Activated naive CD4-positive, alpha-beta T cell treated with anti-CD3 and anti-CD28 coated beads, Interleukin-2, amount 10 ng/mL, durations not matched to agents 7 days and 5 days (primary cell): ENCODE measurements at places on chromosomes 13 and 19.

DNA sequence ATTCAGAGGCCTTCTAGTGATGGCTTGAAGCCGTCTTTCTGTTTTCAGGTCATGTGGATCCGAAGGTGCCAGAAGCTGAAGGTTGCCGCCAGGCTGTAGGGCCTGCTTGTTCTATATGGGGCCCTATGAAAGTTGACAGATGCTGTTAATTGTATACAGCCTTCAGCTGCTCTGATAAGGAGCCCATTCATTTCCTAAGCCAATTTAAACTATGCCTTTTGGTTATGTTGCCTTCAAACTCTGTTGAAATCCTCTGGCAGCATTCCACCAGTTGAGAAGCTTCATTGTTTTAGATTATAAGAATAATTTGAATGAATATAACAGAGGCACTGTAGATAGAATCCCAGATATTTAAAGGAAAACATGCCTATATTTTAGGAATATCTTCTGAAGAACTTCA, 34.4 kb downstream of the RAP2A start:
- DNase-seq, result no peak

DNA sequence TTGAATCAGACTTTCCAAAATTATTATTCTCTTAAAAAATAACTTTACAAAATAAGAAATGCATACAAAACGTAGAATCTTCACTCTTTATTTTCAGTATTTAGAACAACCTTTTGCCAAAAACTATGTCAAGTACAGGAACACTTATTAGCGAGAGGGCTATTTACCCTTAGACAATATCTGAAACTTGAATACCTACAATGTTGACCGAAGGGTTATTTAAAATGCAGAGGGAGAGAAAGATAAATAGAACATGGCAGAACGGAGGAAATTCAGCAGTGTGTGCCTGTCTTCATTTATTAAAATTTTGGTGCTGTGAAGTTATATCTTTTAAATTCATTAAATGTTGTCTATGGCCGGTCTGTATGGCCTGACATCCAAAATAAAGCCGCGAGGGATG, 198.8 kb downstream of the EFNB2 start:
- DNase-seq, result no peak

DNA sequence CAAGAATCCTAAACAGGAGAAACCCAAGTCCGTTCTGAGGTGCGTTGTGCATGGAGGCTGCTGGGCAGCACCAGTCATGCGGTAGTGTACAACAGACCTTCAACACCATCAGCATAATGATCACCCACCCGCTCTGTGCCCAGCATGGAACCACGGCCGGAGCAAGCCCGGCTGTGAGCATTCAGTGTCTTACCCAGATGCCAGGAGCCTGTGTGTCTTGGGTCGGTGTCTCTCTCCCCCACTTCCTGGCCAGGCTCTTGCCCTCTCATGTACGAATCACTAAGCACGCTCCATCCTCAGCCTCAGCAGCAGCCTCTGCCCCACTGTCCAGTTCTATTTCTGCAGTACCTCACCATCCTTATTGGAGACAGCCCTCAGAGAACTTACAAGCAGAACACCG, 231.6 kb upstream of the IRS2 start:
- DNase-seq, result no peak

DNA sequence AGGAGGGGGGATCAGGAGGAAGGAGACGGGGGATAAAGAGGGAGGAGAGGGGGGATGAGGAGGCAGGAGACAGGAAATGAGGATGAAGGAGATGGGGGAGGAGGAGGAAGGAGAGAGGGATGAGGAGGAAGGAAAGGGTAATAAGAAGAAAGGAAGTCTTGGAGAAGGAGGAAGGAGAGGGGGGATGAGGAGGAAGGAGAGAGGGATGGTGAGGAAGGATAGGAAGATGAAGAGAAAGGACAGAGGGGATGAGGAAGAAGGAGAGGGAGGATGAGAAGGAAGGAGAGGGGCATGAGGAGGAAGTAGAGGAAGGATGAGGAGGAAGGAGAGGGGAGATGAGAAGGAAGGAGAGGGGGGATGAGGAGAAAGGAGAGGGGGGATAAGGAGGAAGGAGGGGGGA, 13.0 kb upstream of the VSTM2B start:
- no peak for DNase-seq

GRCh38 chr13:97384371-97384770, 49.6 kb upstream of the RAP2A start:
- DNase-seq, result no peak

DNA sequence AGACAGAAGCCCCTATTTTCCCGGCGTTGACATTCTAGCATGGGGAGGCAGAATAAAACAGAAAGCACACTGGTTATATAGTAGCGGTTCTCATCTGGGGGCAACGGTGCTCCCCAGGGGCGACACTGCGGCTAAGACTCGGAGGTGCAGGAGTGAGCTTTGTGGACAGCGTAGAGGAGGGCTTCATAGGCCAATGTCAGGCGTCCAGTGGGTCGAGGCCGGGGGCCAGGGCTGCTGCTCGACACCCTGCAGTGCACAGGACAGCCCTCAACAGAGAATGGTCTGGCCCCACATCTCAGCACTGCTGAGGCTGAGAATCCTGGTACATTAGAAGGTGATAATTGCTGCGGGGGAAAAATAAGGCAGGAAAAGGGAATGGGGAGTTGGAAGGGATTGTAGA, 1.5 kb downstream of the ZNF628 start:
- no peak for DNase-seq

GRCh38 chr13:85501616-85502015, 297.6 kb downstream of the SLITRK6 start:
- no peak for DNase-seq

DNA sequence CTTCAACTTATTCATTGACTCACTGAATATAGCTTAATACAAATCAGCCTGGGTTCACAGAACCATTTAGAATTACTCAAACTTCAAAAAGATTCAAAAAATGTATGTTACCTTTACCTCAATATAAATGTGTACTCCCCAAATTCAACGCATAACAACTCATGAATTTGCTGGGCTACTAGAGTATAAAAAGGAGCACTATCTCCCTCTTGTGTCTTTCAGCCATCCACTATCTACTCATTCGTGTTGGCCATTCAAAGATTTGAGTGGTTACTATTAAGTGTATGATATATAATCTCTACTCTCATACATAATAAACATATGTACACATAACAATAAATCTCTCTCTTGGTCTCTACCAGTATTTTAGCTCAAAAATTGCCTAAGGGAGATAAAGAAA, 20.3 kb downstream of the INTS6 start:
- DNase-seq, result no peak

DNA sequence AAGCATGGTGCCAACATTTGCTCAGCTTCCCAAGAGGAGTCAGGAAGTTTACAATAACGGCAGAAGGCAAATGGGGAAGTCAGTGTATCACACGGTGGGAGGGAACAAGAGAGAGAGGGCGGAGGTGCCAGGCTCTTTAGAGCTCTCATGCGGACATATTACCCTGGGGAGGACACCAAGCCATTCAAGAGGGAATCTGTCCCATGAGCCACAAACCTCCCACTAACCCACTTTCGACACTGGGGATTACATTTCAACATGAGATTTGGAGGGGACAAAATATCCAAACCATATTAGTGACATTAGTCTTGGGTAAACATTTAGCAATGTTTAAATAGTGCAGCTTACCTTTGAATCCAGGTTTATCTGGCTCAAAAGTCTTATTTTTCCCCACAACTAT, 69.9 kb downstream of the SLAIN1 start:
- DNase-seq, result no peak
